ENCODE measurements at places on chromosomes 4 and X.

- DNase-seq: no peak
Observed at GRCh38 chrX:30593440-30594200, 16.1 kb upstream of the TASL start.

DNA sequence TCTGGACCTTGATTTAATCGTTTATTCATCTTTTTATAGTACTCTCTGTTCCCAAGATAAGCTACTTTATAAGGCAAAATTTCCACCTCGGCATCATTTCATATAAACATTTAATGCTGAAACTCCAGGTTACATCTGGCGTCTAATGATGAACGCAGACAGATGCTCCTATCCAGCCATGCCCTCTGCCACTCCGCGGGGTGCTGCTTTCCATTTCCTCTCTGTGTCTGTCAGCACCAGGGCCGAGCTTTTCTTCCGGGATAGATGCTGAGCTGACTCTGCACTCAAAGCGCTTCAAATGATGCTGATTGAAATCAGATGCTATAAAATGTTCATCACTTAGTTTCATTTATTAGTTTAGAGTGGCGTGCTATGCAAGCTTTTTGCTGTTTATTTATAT lies 80.5 kb upstream of the HELT start:
- no peak for DNase-seq

GRCh38 chr4:70236125-70236524 lies 6.3 kb upstream of the CSN3 start:
- DNase-seq: no peak

- no peak for DNase-seq
Observed at GRCh38 chrX:96770315-96770714, 85.7 kb downstream of the DIAPH2 start.

DNA sequence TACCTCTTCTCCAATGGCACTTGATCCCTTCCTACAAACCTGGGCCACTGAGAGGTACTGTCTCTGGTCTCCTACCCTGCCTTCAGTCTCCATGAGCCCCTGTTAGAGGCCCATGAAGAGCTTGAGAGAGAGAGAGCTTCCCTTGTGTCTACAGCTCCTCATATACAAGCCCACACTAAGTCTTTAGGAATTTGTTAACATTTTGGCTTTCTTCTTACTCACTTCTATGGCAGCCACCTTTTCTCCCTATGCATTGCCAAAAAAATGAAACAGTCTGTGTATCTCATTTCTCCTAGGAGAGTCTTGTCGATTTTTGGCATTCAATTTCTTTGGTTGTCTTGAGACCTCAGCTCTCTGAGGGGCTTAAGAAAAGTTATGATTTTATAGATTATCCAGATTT lies 90.9 kb upstream of the LNX1 start:
- no peak for DNase-seq

GRCh38 chr4:176210579-176211296 lies 15.4 kb upstream of the SPATA4 start:
- no peak for DNase-seq

DNA sequence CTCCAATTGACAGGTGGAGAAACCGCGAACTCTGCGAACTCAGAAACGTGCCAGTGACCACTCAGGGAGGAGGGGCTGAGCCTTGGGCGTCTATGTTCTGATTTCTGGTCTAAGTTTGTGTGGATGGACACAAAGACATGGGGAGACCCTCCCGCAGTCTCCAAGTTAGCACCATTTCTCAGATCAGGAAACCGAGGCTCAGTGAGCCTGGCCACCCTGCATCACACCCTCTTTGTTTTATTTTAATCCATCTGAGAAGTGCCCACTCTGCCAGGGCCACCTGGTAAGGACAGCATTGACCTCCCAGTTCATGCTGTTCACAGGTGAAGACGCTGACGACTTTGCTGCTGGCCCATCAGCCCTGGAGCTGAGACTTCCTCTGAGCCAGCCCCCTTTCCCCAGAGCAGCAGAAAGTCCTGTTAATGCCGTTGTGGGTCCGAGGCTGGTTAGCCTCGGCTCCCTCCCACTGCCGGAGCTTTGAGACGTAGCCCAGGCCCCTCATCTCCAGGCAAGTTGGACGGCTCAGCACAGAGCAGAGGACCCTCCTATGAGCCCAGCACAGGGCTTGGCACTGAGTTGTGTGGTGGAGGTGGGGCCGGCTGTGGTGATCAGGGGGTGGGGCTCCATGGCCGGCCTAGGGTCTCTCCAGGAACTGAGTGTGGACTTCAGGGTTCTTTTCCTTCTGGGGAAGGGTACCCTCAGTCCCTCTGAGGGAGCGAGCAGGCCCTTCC lies 43.7 kb downstream of the PSAPL1 start:
- no peak for DNase-seq

DNA sequence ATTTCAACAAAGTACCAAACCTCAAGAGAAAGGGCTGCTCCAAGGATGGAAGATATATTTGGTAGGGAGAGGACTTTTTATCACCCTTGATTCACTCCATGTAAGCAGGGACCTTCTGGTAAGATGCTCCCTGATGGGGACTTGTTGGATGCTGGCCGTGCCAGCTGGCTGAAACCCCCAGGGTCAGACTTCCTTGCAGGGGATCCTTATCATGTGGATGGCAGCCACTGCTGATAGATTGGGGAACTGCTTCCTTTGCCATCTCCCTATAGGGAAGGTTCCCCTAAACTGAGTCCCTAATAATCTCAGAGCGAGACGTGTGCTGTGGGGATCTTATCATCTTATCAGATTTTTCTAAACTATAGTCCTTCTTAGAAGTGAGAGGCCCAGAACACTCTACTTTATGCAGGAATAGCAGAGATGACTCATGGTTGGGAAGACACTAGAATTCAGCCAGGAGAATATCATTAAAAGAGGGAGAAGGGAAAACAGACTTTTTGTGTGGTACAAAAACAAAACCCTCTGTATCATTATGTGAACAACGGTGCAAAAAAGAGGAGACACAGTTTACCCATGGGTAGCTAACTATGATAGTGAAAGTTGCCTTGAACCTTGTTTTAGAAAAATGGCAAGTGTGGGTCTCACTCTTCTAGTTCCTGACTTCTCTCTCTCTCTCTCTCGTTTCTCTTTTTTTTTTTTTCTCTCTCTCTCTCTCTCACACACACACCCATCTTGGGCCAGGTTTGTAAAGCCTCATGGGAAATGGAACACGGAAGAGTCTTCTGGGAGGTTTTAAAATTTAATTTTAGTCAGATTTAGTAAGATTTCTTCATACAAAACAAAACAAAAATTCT lies 16.1 kb downstream of the RHOH start:
- no peak for DNase-seq

- DNase-seq: no peak
Observed at GRCh38 chrX:15356444-15356843, 21.1 kb upstream of the PIGA start.

DNA sequence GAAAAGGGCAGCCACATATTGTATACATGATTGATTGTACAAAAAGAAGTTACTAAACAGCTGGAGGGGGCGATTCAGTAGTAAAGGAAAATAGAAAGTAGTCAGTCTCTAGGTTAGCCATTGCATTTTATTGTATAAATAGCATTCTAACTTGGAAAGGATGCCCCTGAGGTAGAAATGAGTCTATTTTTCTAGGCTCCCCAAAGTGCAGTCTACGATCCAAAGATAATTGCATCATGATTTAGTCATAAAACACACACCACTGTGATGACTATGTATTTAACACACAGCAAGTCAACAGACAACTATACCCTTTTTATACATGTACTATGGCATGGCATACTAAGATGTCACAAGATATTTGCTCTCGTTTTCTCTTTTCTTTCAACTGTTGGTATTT lies 204.9 kb downstream of the APBB2 start:
- DNase-seq: no peak

DNA sequence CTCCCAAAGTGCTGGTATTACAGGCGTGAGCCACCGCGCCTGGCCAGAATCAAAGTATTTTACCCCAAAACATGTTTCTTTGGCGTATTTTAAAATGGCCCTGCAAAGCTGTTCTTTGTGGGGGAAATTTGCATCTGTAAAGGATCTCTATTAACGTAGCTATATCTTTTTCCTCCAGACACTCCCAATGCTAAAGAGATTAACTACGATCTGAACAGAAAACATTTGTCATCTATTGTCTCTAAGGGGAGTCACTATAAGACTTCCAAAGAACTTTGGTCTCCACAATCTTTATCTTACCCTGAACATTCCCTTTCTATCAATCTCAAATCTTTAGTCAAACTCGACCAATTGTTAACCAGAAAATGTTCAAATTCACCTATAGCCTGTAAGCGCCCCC lies 19.1 kb upstream of the PDS5A start:
- no peak for DNase-seq

- no peak for DNase-seq
Observed at GRCh38 chr4:146398404-146398803, 123.3 kb downstream of the SLC10A7 start.

DNA sequence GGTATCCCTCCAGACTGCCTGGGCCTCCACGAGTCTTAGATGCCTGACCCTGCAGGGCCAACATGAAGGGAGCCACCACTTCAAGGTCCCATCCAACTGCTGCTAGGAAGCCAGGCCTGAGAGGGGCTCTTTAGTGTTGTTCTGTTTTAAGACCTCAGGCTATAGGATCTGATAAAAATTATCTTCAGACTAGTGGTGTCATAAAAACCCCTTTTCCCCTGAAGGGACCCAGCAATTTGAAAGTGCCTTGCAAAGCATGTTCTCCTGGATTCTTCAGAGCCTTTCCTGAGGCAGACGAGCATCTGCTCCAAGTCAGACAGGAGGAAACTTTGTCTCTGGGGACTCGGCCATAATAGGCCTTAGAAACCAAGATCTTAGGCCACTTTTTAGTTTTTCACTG lies 26.9 kb downstream of the TSPAN5 start:
- DNase-seq: no peak
